ENCODE measurements at places on chromosomes 12 and 14.

GRCh38 chr12:119673634-119674033 is 5.7 kb downstream of the PRKAB1 start:
- DNase-seq, result no peak

- no peak for DNase-seq
These were observed 60.5 kb downstream of the PRKAB1 start for GRCh38 chr12:119728444-119728745.

- no peak for DNase-seq
These were observed 359.9 kb downstream of the TRHDE start for GRCh38 chr12:72631926-72632685.

DNA sequence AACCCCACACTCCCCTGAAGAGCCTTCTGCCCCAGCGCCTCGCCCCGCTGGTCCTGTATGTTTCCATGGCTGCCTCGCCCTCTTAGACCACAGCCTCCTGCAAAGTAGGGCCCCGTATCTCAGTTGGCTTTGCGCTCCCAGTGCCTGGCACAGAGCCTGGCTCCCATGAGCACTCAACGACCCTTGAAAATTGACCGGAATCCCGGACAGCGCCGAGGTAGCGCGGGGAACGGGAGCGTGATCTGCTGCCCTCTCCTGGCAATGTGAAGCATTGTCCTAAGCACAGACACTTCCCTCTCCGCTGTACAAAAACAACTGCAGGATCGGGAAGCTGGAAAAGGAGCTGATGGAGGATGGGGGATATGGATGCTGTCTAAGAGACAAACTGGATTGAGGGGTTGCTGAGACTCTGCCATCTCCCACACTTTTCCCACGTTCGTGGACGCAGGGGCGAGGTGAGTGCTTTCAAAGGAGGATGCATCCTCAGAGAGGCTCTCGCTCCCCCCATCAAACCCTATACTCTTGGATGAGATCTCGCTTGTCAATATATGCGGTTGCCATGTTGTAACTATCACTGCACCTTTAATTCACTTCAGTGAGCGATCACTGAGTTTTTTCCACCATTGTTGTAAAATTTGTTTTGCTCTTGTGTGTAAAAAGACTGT is 10.7 kb upstream of the FKBP4 start:
- DNase-seq, result no peak

DNA sequence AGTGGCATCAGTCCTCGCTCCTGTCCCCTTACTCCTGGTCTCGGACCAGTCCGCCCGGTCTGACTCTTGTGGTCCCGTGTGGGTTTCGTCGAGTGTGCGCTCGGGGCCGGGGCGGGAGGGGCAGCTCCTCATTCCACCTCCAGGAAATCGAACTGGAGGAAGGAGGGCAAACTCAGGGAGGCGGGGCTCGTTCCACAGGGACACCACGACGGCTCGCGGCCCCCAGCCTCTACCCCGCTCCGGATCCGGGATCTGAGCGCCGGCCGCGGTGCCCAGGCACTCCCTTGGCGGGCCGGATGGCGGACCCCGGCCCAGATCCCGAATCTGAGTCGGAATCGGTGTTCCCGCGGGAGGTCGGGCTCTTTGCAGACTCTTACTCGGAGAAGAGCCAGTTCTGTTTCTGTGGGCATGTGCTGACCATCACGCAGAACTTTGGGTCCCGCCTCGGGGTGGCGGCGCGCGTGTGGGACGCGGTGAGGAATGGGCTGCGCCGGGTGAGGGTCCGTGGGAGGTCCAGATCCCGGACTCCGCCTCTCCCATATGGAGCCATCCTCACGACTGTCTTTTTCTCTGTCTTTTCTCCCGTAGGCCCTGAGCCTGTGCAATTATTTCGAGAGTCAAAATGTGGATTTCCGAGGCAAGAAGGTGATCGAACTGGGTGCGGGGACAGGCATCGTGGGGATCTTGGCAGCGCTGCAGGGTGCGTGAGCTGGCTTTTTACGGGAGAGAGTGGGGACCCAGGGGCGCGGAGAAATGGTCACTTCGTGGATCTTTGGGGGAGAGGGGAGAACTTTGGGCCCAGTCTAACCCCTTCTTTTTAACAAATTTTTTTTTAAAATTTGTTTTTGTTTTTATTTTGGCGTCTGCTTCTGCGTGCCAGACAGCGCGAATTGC is at the start of gene EEF1AKMT3:
Gene EEF1AKMT3, plus strand, starts transcription at position 186 of the 894 bp plus-strand sequence. Its CDS starts 111 bp downstream, at position 297.
- no peak for DNase-seq

- no peak for DNase-seq
These were observed 384.2 kb downstream of the ZFP36L1 start for GRCh38 chr14:68408680-68409079.

- no peak for DNase-seq
These were observed 5.1 kb downstream of the KLC1 start for GRCh38 chr14:103634156-103634555.

DNA sequence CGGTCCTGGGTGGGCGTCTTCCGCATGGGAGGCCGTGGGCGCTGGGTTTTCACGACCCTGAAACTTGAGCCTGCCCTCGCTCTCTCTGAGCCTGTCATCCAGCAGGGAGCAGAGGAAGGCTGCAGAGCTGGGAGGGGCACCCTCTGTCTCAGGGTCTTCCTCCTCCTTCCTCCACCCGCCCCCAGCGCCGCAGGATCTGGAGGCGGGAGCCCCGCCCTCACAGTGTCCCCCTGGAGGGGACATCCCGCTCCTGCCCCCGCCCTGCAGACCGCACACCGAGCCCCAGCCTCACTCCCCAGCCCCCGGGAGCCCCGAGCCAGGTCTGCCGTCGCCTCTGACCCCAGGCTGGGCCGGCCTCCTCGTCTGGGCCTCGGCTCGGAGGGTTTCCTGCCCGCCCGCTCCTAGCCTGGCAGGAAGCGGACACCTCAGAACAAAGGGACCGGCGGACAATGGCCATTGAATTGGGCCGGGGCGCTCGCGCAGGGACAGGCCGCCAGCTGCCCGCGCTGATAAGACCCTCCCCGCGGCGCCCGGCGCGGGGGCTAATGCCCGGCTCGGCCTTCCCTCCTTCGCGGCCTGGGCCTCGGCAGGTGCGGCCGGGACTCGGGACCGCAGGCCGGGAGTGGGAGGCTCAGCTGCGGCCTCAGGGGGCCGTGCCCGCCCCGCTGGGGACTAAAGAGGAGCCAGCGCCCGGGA is 15.3 kb upstream of the NUDT14 start:
- no peak for DNase-seq

- no peak for DNase-seq
These were observed 831.1 kb downstream of the LRFN5 start for GRCh38 chr14:42437809-42438208.

- no peak for DNase-seq
These were observed 36.5 kb downstream of the DYNC1H1 start for GRCh38 chr14:102000902-102001301.

DNA sequence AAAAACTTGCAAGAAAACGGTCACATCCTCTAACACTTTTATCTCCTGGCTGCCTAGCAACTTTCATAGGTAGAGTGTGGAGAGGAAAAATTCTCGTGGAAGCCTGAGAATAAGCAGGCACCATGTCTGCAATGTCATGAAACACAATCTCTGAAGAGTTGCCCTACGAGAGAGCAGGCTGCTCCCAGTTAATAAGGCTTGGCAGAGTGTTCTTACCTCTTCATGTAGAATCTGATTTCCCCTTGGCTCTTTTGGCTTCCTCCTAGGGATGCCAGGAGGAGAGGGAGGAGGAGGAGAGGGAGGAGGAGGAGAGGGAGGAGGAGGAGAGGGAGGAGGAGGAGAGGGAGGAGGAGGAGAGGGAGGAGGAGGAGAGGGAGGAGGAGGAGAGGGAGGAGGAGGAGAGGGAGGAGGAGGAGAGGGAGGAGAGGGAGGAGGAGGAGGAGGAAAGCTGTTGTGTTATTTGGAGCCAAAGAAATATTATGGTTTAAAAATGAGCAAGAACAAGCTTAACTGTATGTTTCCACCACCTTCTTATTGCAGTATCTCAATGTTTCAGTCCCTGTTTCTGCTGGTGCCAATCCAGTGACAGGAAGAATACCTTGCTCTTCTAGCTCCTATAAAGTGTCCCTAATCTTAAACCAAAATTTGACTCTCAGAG is 52.9 kb downstream of the EGLN3 start:
- no peak for DNase-seq

GRCh38 chr12:93593843-93594242 is 21.4 kb downstream of the SOCS2 start:
- DNase-seq, result no peak

DNA sequence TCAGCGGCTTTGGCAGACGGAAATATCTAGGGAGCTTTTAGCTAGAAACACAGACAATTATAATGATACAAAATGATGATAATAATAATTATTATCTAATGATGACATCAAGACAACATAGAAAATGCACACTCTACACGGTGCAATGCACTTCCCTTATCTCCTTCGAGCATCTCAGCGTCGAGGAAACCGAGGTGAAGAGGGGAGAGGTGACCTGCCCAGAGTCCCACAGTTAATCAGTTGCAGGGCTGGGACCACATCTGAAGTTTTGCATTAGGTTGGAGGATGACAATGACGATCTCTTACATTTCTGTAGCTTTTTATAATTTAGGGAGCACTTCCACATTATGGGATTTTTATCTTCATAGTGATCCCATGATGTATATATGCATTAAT is 130.2 kb downstream of the PAPOLA start:
- DNase-seq, result no peak

DNA sequence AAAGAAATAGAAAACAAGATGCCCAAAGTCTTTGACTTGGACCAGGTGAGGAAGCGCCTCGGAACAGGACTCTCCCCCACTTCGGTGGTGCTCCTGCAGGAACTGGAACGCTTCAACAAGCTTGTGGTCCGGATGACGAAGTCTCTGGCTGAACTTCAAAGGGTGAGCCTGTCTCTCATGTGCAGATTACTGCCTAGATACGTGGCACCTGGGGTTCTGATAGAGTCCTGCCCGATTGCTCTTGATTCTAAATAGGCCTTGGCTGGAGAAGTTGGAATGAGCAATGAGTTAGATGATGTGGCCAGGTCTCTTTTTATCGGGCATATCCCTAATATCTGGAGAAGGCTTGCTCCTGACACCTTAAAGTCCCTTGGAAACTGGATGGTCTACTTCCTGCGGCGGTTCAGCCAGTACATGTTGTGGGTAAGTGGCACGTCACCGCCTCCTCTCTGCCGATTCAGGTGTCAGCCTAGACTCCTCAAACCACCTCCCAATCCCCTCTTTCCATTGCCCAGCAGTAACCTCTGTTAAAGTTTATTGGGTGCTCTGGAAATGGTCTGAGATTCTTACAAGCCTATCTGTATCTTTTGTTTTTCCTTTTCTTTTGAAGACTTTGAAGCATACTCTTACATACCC is 40.8 kb downstream of the CCDC92 start:
- DNase-seq, result no peak

DNA sequence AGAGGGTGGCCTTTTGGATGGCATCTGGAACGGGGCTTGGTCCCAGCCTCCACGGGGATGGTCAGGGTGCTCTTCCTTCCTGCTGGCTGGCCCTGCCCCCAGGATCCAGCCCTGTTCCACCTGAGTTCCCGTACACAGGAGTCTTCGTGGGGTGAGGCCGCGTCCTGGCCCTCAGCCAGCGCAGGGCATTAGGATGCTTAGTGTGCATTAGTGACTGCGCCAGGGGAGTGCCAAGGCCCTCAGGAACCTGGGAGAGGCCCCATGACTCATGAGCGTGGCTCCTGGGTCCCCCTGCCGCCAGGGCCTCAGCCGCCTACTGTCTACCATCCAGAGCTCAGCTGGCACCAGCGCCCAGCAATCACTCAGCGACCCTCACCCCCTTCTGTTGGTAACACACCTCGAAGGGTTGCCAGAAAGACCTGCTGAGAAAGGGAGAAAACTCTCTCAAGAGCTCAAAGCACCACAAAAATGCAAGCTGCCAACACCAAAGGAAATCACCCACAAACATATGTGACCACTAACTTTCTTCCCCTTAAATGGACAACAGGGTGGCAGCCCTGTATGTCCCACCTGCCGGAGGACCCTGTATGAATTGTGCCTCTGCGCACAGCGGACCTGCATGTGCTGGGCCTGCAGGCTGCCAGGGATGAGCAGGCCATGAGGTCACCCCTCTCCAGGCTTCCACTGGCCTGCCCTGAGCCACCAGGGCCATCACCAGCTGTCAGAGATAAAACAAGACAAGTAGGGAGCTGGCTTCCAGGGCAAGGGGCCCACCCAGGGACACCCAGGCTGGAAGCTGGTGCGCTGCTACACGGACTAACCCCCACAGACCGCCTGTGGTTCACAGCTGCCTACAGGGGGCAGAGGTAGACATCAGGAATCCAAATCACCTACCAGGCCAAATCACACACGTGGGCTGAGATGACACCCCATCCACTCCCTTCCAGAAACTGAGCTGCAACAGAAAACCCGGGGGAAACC is 28.7 kb downstream of the CCDC85C start:
- DNase-seq, result no peak

DNA sequence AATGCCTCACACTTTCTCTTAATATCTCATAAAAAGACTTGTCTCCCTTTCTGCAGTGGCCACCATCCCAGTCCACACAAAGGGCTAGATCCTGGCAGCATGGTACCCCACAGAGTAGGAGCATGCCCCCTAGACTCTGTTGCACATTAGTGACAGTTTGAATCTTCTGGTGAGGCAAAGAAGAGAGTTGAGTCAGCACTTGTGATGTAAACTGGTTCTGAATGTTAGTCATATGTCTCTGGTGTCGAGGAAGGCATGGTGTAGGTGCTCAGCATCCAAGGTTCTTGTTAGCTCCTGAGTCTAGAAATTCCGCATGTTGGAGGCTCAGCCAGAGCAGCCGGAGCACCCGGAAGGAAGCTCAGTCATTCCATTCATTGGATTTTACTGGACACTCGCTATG is 9.8 kb downstream of the TTC9 start:
- DNase-seq, result no peak

DNA sequence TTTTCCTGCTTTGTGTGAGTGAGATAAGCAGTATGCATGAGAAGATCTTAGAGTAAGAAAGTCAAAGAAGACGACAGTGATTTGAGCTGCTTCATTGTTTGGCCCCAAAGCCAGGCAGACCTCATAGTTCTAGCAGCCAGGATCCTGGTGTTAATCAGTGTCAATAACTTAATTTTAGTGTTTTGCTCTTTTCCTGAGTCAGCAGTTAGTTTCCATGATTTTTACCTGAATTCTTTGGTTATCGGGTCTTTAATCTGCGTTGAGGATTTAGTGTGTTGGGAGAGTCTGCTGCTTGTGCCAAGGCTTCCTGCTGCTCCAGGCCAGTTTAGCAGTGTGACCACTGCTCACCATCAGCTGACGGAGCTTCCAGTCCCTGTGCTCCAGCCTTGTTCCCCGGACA is 241.6 kb upstream of the SOX5 start:
- no peak for DNase-seq

DNA sequence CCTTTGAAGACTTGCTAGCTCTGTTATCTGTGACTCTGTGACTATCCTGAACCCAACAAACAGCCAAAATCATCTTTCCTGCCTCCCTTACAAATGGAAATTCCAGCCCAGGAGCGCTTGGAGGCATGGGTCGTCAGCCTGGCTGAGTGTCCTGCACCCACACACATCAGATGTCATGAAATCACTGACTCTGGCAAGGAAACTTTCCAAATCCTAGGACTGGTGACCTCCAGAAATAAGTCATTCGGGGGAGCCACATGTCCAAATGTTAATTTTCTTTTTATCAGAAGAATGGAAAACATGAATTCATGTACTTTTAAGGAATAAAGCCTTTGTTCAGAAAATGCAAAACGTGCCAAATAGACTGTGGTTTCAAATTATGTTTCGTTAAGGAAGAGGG is 96.3 kb upstream of the EVL start:
- DNase-seq, result no peak

DNA sequence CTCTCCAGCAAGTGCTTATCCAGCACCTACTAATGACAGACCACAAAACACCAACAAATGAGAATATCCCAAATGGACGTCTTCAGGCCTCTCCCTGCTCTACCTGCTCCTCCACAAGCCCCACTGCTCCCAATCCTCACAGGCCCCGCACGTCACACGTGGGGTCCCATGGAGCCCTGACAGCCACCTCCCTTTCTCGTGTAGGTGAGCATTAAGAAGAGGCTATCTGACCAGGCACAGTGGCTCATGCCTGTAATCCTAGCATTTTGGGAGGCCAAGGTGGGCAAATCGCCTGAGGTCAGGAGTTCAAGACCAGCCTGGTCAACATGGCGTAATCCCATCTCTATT is 5.4 kb downstream of the RIMBP2 start:
- no peak for DNase-seq

Data from GM18507 (cell line).